Stimulated activated CD4-positive, alpha-beta T cell treated with anti-CD3 and anti-CD28 coated beads, Interleukin-1b, Interleukin-23, amount 100 ng/mL, for 24 hours (primary cell): ENCODE measurements at places on chromosomes 12 and 14.

GRCh38 chr14:94673781-94674231 is 61.6 kb downstream of the SERPINA3 start:
- DNase-seq: no peak

GRCh38 chr12:21453312-21453852 is 15.9 kb downstream of the PYROXD1 start:
- DNase-seq: no peak

- DNase-seq: no peak
These were observed 336.2 kb upstream of the GARIN6 start for GRCh38 chr12:99311373-99311772.

- DNase-seq: no peak
These were observed 38.9 kb downstream of the NIN start for GRCh38 chr14:50792051-50792477.

- no peak for DNase-seq
These were observed 267.7 kb downstream of the AACS start for GRCh38 chr12:125332900-125333299.

DNA sequence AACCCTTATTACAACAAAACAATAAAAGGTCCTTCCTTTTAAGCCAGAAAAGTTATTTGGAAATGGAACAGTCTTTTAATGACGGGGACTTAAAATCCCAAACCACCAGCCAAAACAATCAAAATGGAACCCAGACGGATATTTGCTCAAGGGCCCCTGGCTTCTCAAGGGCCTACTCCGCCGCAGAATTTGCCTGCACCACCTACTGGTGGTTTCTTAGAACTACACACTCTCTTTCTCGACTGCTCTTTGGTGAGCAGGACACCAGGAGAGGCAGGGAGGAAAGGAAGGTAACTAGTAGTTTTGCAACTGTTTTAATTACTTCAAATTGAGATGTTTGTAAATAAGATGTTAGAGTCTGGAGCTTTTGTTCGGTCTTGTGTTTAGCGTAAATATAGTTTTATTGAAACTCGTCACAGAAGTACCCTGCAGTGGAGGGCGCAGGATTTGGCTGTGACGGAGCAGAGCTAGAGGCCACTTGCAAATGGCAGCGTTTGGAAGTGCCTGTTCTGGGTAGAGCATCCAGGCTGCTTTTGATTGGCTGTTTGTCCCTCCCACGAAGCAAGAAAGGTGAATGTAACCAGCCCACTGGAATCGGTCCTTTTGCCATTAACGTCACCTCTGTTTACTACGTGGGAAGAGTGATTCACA is 238.5 kb downstream of the CACNA1C start:
- DNase-seq: no peak

GRCh38 chr12:53538209-53538689 is 31.0 kb upstream of the NPFF start:
- no peak for DNase-seq
